ENCODE measurements at places on chromosomes 13 and 19.

DNA sequence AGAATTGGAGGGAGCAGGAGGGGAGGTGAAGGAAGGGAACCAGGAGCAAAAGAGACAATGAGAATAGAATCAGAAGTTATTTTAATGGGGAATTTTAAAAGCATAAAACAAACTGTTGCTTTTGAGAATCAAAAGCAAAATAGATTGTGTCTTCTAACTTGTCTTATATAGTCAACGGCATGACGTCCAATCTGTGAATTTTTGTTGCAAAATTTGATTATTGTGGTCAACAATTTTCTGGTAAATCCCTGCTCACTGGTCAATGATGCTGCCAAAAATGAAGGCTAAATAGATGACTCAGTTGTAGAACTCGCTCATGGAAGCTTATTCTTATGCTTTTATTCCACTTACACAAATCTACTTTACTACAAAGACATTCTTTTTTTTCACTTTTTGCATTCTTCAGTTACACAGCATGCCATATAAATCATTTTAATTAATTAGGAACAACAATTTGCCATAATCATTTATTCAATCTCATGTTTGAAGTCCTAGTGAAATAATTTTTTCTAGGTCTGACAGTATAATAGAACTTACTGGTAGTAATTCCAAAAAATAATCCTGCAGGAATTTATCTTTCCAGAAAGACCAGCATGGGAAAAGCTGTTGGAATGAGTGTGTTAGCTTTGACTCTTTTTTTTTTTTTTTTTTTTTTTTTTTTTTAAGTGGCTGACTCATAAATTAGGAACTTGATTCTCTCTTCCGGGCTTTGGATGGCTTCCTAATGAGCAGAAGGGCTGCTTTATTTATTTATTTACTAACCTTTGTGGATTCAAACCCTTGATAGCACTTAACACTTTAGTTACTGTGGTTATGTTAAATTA lies 256.9 kb downstream of the SPRY2 start:
- DNase-seq = no peak

DNA sequence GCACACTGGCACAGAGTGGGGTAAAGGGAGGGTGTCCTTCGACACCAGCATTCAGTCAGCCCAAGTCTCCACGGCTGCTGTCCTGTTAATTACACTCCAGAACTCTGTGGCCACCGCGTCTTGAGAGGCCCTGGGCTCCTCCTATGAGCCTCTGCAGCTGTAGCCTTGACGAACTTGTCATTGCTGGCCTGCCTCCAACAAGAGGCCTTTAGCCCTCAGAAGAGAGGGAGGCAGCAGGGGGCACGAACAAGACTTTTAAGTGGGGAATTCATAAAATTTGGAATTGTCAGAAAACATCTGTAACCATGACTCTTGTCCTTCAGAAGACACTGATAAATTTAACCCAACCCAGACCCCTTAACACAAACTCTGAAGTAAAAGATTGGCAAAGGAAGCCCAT lies 241.9 kb downstream of the UQCRFS1 start:
- no peak for DNase-seq

- no peak for DNase-seq
Observed at GRCh38 chr13:85833921-85834320, 34.7 kb upstream of the SLITRK6 start.

GRCh38 chr19:50430888-50431342 lies 1.8 kb upstream of the MYBPC2 start:
- no peak for DNase-seq

- DNase-seq = no peak
Observed at GRCh38 chr19:31220540-31220939, 128.7 kb downstream of the TSHZ3 start.

GRCh38 chr19:30665449-30665848 lies 293.3 kb downstream of the ZNF536 start:
- DNase-seq = no peak

All from stimulated activated CD4-positive, alpha-beta T cell treated with anti-CD3 and anti-CD28 coated beads, Interleukin-1b, Interleukin-23, amount 100 ng/mL, for 1 hour (primary cell).